H54 (cell line): ENCODE measurements at places on chromosomes 6 and 20.

DNA sequence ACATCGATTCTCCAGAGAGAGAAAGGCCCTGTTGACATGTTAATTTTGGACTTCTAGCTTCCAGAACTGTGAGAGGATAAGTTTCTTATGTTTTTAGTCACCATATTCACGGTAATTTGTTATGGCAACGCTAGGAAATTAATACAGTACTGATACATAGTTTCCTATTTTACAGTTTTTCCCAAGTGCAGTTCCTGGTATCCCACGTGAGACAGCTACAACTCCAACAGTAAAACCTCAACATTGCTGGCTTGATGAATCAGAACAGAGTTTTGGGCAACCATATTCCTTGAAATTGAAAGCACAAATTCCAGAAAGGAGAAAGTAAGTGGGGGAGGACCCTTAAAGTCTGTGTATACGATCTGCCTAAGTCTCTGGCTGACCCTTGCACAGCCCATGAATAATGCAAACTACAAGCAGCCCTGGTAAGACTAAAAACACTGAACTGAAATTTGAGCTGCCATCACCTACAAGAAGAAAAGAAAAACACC is 505.1 kb upstream of the NRSN1 start:
- DNase-seq = no peak

GRCh38 chr6:126535138-126535537 is 195.2 kb downstream of the CENPW start:
- no peak for DNase-seq

DNA sequence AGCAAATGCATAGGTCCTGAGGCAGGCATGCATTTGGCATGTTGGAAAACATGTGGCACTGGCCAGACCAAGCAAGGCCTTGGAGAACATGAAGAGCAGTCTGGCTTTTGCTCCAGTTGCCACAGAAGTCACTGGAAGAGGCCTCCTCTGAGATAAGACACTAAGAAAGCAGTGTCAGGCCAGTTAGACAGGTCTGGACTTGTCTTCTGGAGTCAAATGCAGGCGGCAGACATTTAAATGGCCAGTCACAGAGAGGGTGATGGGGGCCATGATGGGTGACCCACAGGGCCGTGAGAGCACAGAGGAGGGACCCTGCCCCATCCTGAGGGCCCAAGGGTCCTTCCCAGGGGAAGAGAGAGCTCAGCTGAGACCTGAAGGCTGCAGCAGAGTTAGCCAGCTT is 26.7 kb upstream of the ADA start:
- no peak for DNase-seq

DNA sequence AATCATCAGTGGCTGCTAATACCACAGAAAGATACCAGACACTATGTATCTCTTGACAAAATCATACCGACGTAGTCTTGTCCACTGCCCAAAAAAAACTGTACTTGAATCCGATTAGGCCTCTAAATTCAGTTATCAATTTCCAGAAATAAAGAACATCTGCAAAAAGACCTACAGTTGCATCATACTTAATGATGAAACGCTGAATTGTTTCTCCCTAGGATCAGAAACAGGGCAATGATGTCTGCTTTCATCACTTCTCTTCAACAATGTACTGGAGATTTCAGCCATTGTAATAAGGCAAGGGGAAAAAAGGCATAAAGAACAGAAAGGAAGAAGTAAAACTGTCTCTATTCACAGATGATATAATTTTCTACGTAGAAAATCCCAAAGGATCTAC is 152.0 kb downstream of the TASP1 start:
- DNase-seq = no peak

DNA sequence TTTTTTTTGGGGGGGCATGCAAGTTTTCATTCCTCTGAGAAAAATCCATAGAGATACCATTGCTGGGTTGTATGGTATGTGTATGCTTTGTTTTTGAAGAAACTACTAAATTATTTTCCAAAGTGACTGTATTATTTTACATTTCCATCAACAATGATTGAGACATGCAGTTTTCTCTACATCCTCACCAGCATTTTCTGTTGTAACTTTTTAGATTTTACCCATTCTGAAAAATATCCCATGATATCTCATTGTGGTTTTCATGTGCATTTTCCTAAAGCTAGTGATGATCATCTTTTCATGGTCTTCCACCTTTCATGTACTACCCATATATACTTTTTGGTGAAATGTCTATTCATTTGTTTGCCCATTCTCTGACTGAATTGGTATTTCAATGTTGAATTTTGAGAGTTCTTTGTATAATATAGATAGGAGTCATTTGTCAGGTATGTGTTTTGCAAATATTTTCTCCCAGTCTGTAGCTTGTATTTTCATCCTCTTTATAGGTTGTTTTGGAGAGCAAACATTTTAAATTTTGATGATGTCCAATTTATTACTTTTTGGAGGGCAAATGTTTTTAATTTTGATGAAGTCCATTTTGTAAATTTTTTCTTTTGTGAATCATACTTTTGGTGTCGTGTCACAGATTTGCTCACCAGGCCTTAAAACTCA is 827.5 kb upstream of the CITED2 start:
- DNase-seq = no peak

- no peak for DNase-seq
These were observed 70.7 kb upstream of the SMIM29 start for GRCh38 chr6:34319471-34319885.

- DNase-seq = no peak
These were observed 2.4 kb downstream of the GTSF1L start for GRCh38 chr20:43724383-43724782.

DNA sequence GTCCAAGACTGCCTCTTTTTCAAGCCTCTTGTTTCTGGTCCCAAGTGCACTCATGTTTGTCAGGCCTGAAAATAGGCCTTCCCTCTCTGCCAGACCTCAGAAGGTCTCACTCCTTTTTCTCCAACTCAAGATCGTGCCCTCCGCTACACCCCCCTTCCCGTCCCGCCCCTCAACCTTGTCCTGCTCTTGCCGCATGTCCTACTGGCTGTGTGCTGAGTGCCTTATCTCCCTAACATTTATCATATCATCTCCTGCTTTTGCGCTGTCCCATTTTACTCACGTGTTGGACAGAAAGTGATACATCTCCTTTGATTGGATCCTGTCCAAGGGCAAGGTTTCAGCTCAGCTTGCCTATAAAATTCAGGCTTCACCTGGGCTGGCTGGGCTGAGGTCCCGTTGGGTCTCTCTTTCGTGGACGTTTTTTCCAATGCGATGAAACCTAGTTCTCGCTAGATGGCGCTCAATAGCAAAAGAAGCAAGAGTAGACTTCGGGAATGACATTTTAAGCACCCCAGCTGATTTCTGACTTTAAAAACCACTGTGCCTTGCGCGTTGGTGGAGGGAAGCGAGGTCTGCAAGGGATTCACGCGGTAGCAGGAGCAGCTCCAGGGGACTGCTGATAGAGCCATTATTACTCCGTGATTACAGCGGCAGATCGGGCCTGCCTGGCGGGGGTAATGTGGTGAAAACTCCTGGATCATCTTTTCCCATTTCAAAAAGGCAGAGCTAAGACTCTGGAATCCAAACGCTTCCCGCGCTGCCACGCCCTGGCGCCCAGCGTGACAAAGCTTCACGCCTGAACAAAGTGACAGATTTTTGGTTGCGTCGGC is 137.6 kb downstream of the IMPG1 start:
- DNase-seq = peak; percentile 42

GRCh38 chr6:49826743-49827406 is 39.5 kb downstream of the CRISP1 start:
- no peak for DNase-seq

DNA sequence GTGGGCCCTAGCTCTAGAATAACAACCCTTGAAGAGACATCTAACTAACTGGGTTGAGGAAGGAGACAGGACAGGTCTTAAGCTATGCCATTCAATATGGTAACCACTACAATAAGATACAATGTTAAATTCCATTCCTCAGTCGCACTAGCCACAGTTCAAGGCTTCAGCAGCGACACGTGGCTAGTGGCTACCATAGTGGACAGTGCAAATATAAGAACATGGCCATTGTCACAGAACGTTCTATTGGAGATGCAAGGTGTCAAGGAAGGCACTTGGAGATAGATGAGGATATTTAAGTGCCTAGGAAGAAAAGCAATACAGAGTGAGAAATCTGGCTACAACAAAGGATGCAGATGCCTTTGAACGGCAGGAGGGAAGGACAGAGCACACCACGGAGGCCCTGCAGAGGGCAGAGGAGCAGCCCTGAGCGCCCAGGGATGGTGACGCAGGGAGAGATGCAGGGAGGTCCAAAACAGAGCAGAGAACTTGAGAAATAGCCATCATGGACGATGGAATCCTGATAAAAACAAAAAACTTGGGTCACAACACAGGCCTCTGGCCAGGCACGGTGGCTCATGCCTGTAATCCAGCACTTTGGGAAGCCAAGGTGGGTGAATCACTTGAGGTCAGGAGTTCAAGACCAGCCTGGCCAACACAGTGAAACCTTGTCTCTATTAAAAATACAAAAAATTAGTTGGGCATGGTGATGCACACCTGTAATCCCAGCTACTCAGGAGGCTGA is 140.7 kb downstream of the ZMYND8 start:
- no peak for DNase-seq

GRCh38 chr20:37279820-37280219 is 9.6 kb upstream of the MANBAL start:
- DNase-seq = no peak

GRCh38 chr6:120675886-120676285 is 658.4 kb downstream of the TBC1D32 start:
- DNase-seq = no peak

GRCh38 chr20:10468340-10468845 is 33.3 kb downstream of the SLX4IP start:
- DNase-seq = no peak

GRCh38 chr20:11891776-11892545 is 25.7 kb upstream of the BTBD3 start:
- DNase-seq = peak; percentile 51

GRCh38 chr6:111171577-111172400 is 84.5 kb downstream of the SLC16A10 start:
- DNase-seq = no peak

- DNase-seq = no peak
These were observed 260.6 kb downstream of the TFAP2A start for GRCh38 chr6:10154251-10154650.

DNA sequence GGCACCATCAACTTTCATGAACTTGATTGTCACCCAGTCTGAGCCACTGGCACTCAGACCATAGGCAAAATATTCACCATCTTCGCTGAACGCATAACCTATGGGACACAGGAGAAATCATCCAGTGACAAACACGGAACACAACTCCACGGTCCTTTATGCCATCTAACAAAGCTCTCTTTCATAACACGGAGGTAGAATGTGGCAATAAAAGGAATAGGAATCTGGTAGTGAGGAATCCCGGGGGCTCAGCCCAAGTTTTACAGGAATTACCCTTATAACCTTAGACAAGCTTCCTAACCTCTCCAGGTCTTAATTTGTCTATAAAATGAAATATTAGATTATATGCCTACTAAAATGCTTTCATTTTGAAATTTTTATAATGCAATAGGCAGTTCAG is 29.4 kb downstream of the PREP start:
- DNase-seq = no peak

GRCh38 chr20:23697947-23698346 is 9.1 kb upstream of the CST4 start:
- DNase-seq = no peak

GRCh38 chr6:27777126-27777525 is 135.1 kb downstream of the OR2B2 start:
- no peak for DNase-seq

- DNase-seq = no peak
These were observed 25.8 kb upstream of the TMEM217 start for GRCh38 chr6:37283671-37284151.

GRCh38 chr6:31162463-31163165 is 4.2 kb downstream of the TCF19 start:
- no peak for DNase-seq

DNA sequence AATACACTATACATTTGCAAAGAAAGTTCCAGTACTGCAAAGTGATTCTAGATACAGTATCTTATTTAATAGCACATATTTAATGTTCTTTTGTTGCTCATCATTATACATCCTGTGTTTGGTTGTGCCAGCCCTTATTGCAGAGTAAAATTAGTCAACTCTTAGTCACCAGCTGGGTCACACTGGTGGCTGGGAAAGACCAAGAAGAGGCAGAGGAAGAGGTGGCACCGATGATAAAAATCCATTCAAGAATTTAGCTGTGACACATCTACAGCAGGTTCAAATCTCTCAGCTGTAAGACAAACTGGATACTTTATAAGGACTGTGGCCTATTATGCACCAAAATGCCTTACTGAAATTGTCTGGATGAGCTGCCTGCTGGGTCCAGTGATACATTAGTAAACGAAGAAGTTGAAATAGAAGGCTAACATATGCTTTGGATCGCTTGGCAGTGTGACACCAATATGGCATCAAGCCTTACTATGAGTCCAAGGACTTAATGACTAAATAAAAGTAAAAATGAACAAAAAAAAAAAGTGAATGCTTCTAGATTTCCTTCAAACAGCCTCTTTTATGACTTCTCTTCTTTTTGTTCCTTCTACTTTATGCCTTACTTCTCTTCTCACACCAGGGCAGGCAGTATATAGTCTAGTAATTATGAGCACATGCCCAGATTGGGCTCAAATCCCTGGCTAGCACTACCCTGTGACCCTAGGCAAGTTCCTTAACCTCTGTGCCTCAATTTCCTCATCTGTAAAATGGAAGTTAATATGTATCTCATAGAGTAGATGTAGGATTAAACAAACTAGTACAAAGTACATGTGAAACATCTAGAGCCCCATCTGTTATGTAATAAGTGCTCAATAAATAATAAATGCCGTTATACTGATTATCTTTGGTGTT is 29.4 kb upstream of the RNF8 start:
- peak; percentile 58 for DNase-seq

DNA sequence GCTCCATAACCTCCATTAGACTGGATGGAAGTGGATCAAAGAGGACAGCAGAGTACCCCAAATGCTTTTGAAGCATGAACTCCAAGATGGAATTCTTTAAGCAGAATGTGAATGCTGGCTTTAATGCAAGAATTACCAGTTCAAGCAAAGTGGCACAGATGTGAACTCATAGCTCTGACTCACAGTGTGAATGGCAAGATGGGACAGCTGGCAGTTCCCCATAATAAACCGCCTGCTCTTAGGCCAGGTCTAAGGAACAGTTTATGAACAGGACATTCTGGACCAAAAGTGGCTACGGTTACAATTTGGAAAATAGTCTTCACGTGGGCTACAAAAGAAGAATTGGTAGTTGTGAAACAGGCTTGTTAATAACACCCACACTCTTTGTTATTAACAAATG is 76.5 kb downstream of the SPTLC3 start:
- no peak for DNase-seq

GRCh38 chr6:160679402-160679769 is 15.3 kb upstream of the LPA start:
- no peak for DNase-seq

DNA sequence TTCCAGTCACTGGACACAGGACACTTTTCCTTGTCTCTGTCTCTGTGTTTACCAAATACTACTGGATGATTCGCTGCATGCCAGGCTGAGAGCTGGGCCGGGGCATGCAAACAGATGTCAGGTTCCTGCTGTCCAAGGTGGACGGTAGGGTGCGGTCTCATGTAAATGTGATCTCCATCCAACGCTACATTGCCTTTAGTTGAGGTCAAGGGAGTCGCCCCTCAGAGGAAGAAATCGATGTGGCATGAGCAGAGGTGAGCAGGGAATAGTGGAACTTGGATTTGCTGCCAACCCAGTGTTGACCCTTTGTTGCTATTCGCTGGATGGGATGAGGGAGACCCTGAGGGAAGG is 9.8 kb upstream of the TOX2 start:
- no peak for DNase-seq
